ENCODE measurements at places on chromosomes 2 and 18.

- no peak for DNase-seq
Measured at GRCh38 chr2:214629875-214630274, 179.6 kb downstream of the BARD1 start.

- no peak for DNase-seq
Measured at GRCh38 chr2:223734346-223734745, 103.0 kb downstream of the AP1S3 start.

DNA sequence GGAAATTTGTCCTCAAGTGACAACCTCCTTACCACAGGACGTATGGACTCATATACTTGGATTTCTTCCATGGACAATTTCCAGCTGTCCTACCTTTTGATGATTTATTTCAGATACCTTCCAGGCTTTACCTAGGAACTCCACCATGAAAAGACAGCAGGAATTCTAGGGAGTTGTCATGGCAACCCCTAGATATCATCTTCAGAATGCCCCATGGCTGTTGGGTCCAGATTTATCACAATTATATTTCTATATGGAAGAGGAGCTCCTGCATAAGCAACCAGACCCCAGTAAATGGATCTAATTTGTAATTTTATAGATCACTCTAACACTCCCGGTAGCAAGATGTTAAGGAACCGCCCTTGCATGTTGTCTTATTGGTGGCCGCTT, 102.3 kb upstream of the ZNF521 start:
- no peak for DNase-seq

DNA sequence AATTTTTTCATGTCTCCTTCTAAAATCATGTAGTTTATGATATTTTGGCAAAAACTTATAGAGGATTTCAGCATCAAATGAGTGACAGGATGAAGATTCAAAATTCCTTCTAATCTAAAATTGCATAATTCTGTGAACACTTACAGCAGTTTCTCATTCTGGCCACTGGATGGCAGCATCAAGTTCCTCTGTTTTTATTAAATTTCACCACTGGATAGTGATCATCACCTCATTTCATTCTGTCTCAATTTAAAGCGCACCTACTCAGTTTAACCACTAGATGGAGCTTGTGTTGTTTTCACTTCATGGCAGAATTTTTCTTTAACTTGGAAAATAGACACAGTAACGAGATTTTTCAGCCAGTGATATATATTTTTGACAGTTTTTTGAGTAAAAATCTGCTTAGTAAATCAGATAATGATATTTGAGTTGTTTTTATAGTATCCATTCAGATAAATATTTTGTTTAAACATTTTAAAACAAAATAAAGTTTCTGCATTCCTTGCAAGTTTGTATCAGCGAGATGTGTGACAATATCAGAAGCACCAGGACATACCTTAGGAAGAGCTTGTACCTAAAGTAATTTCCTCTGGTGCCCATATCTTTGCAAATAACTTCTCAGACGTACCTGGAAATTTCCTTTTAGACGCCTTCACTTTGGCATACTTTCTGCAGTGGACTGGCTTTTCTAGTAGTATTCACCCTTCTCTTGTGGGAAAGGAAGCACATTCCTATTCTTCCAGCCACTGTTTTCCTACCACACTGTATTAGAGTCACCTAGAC, 94.7 kb upstream of the ARHGAP15 start:
- peak; percentile 70 for DNase-seq

GRCh38 chr2:210442878-210443277, 33.7 kb downstream of the LANCL1 start:
- DNase-seq: no peak

DNA sequence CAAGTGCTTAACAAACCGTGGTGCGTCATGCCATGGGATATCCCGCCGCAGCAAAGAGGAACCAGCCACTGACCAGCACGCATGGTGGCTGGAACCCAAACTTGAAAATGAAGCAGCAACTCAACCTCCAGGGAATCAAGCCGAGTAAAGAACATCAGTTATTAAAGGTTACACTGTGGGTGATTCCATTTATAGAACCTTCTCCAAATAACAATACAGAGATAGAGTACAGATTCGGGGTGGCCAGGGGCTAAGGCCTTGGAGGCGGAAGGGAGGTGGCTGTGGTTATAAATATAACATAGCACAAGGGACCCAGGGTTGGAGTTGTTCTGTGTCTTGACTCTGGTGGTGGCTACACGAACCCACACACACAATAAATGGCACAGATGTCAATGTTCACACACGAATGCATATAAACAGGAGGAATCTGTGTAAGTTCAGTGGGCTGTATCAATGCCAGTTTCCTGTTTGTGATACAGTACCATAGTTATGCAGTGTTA, 123.1 kb downstream of the EIPR1 start:
- no peak for DNase-seq

DNA sequence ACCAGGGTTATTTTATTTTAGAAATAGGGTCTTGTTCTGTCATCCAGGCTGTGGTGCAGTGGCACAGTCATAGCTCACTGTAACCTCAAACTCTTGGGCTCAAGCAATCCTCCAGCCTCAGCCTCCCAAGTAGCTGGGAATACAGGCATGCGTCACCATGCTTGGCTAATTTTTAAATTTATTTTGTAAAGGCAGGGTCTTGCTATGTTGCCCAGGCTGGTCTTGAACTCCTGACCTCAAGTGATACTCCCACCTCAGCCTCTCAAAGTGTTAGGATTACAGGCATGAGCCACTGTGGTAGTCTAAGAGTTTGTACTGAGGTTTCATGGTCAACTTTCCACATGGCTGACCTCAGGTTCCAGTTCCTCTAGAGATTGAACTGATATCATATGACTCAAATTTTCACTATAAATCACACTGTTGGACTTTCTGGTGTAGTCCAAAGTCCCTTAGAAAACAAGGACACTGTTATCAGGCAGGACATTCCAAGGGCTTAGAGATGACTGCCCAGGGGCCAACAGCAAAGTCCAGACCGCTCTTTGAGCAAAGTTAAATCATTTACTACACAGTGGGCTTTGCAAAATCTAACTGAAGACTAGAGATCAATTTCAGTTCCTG, 82.0 kb upstream of the MEX3C start:
- no peak for DNase-seq

- no peak for DNase-seq
Measured at GRCh38 chr2:20569464-20570223, 81.3 kb downstream of the HS1BP3 start.

Data from NCI-H1048 (cell line).